ENCODE measurements at places on chromosomes 6 and 20. TPM values are rescaled to one million over a fixed set of nuclear protein-coding genes. Genes with fewer than 3 reads are reported as not detected.
A peak's percentile ranks its signal among the peaks of the same experiment; 100 is the strongest.

DNA sequence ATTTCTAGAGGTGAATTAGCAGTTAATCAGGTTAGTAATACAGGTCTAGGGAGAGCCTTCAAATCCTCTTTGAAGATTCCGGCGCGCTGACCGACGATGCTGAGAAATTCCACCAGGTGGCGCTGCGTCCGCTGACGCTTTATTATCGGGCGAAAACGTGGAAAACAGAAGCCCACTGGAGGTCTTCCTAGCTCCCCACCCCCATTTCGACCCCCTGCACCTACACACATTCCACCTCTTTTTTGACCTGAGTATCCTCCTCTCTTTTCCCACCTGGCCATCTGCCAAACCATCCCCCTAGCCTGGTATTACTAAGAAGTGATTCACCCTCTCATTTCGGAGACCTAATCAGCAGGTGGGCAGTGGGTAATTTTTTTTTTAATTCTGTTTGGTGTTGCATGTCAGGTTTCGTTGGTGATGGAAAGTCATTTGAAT is 65.4 kb upstream of the RIN2 start:
- DNase-seq, result no peak

Gene COL9A3
- total RNA-seq, result not detected

Gene EFCAB8
- 2.0 TPM for total RNA-seq

DNA sequence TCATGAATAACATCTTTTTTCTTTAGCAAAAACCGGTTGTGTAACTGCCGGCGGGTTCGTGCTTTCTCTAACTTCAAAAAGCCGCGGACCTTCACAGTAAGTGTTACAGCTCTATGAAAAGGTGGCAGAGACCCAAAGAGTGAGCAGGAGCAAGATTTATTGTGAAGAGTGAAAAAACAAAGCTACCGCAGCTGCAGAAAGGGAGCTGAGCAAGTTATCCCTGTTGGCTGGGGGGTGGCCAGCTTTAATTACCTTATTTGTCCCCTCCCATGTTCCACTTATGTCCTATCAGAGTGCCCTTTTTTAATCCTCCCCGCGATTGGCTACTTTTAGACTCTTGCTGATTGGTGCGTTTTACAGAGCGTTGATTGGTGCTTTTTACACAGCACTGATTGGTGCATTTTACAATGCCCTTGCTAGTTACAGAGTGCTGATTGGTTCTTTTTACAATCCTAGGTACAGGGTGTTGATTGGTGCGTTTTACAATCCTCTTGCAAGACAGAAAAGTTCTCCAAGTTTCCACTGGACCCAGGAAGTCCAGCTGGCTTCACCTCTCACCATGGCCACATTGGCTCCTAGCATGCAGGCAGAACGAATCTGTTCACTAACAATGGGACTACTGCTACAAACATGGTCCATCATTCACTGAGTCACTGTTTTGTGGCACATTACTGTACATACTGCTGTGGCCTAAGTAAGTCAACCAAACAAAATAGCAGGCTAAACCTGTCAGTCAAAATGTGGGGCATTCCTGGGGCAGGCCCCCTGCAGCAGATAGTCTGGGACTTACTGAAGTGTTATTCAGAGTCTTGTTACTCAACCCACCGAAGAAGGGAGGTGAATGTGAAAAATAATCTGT is 52.8 kb downstream of the MYLIP start:
- DNase-seq, result no peak

DNA sequence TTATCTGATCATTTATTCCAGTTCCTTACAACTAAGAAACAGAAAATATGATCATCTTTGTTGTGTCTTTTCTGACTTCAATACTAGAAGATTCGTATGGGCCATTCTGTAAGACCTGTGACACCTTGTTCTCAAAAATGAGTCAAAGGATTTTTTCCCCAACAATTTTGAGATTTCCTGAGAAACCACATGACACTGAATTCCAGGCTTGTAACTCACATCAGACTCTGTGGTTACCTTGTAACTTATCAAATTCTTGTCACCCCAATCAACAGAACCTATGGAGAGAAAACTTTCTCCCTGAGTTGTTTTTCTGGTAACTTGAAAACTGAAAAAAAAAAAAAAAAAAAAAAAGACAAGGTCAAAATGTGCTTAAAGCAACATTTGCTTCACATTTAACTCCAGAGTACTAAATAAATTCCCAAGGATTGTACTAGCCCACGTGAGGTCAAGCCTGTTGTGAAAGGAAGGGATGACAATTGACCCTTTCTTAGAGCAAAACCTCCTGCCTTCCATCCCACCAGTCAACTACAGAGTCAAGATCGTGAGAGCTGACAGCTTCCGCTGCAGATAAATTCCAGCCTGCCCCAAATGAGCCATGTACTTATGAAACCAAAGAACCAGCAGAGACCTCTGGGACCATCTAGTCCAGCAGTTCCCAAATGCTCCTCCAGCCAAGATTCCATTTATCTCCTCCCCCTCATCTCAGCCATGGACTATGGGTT is 140.3 kb downstream of the TBX18 start:
- DNase-seq, result no peak

Gene LAMP5
- total RNA-seq, result not detected

DNA sequence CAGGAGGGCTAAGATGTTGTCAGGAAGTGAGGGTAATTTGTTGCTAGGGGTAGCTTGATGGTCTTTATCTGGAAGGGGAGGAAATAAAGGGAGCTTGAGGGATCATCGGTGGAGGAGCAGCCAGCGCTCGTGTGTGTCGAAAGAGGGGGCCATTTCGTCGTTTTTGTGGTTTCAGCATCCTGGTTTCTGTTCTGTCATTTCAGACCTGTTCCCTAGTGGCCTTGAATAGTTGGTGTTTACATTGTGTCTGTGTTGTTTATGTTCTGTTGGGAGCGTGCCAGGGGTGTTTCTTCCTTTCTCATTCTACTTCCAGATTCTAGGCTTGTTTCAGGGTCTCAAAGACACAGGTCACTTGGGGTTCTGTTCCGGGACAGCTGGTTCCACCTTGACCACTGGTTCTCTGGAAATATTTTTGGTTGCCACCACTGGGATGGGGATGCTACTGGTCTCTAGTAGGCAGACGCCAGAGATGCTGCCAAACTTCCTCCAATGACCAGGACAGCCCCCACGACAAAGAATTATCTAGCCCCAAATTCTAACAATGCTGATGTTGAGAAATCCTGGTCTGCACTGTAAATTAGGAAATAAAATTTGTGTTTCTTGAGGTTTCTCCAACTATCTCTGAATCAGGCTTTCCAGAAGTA is 113.9 kb upstream of the NAA20 start:
- no peak for DNase-seq

Gene REM1
- not detected for total RNA-seq

DNA sequence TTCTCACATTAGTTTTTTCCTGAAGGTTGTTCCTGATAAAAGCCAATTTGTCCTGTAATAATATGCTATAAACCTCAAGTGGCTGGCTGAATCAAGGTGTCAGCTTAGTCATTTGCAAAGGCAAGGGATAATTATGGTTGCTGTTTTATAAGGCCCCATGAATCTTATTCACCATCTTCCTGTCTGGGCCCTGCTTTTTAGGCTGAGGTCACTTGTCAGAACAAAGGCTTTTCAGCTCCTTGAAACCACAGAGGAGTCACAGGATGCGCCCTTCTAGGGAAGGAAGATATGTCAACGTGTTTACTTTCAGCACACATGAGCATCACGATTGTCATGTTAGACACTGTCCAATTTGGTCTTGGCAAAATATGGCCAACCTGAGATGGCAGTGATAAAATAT is 64.8 kb upstream of the NAA20 start:
- DNase-seq, result no peak

GRCh38 chr6:108598305-108598863 is 37.7 kb downstream of the FOXO3 start:
- DNase-seq, result no peak

Gene CDSN
- not detected for total RNA-seq

GRCh38 chr6:114690625-114691024 is 347.8 kb upstream of the HS3ST5 start:
- no peak for DNase-seq

- DNase-seq, result no peak
These were observed 36.8 kb downstream of the PMEPA1 start for GRCh38 chr20:57672953-57673575.

GRCh38 chr6:85565736-85566135 is 27.9 kb downstream of the SNX14 start:
- DNase-seq, result no peak

Gene ERVFRD-1
- not detected for total RNA-seq

DNA sequence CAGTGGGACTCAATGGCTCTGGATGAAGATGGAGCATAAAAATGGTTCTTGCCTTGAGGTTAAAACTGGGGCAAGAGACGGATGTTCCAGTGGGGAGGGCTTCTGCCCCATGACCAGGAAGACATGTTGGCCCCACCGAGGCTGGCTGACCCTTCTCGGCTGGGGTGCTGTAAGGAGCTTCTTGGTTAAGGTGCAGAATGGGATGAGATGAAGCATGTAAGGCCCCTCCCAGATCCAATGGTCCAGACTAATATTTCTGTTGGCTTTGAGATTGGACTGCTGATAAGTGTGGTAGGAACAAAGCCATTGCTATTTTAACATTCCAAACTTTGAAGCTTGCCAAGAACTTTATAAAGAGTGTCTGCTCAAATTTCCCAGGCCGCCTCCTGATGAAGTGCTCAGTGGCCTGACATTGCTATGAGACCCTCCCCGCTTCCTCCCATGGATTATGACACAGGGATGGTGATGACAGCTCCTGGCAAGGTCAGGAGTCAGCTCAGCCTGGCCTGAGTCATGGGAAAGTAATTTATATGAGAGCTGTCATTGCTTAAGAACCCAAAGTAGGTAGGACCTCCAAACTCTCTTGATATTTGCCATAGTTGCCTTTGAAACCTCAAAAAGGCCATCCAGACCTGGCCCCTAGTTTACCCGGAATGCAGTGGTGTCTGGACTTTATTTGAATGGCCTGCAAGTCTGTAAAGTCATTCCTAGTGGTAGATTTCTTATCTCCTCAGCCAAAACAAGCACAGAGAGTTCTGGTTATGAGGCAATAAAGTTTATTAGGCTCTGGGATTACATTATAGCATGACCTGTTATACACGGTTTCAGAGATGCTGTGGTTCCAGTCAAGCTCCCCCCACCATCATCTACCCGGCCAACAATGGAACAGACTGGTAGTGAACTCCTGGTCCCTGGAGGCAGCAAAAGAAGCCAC is 55.2 kb downstream of the TGM2 start:
- DNase-seq, result no peak

Gene SLC22A1
- total RNA-seq, result 1.4 TPM

GRCh38 chr20:49694450-49695071 is 19.1 kb downstream of the B4GALT5 start:
- DNase-seq, result no peak

GRCh38 chr6:41917528-41917927 is 3.4 kb downstream of the MED20 start:
- DNase-seq, result no peak

Gene LIN28B
- total RNA-seq, result not detected

GRCh38 chr20:38902601-38903000 is 23.6 kb upstream of the FAM83D start:
- no peak for DNase-seq

DNA sequence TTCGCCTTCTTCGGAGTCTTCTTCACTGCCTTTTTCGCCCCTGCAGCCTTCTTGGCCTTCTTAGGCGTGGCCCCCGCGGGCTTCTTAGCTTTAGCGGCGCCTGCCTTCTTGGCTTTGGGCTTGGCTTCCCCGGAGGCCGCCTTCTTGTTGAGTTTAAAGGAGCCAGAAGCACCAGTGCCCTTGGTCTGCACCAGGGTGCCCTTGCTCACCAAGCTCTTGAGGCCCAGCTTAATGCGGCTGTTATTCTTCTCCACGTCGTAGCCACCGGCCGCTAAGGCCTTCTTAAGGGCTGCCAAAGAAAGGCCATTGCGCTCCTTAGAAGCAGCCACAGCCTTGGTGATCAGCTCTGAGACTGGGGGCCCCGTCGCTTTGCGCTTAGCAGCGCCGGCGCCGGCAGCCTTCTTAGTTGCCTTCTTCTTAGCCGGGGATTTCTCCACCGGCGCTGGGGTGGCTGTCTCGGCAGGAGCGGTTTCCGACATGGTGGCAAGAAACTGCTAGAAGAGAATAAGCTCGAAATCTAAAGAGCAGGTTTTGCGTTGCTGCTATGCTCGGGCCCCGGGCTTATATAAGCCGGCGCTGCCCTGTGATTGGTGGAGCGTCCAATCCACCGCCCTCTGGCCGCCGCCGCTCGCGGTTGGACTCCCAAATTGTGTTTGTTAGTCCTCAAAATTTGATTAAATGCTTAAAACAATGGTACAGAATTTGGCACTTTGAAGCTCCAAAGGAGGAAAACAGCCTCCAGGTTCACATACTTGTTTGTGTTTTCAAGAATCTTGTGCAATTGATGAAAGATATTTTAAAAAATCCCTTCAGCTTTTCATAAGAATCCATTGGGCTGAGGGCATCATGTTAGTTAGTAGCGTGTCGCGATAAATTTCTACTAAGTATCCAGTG is 44.9 kb downstream of the OR2B2 start:
- DNase-seq, result peak; percentile 65

DNA sequence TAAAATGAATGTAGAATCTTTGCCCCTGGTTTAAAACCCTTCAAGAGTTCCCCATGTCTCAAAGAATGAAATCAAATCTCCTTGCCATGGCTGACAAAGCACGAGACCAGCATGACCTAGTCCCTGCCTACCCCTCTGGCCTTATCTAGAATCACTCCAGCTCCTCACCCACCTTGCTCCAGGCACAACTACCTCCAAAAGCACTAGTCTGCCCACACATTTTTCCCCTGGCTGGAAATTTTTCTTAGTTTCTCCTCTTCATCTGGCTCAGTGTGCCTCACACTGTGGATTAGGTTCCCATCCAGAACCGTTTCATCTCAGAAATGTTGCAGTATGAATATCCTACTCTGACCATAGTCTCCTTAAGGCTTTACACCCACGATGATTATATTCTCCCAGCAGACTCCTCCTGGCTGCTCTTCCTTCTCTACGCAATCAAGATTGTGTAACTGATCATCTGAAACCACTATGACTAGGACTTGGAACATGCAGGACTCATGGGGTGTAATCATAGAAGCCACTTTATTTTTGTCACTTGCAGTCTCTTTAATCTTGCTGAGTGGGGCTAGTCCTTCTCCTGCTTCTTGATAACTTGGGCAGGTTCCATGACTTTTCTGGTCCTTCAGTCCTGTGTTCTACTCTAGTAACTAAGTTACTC is 7.8 kb upstream of the MRS2 start:
- no peak for DNase-seq

DNA sequence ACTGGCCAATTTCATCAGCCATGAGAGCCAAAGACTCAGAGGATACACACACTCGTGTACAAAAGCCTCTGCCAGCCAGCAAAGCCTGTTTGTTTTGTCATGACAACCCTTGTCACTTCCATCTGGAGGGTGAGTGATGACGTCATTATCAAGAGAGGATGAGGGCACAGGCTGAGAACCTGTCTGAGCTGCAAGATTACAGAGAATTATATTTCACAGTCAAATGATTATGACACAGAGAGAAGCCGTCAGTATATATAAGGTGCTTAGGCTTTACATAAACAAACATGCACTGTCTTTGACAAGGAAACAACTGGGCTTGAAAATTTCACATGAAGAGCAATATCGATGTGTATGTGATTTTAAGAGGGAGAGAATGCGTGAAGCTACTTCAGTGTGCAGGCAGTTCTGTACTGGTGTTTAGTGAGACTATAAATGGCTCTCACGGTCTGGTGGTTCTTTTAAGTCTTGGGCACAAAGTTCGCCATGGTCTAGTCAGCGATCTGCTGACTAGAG is 36.5 kb upstream of the BCLAF1 start:
- no peak for DNase-seq

- no peak for DNase-seq
These were observed 21.5 kb downstream of the TUBB2B start for GRCh38 chr6:3205913-3206312.

Gene DNAH8
- 0.03 TPM for total RNA-seq
